Posterior vena cava (tissue), 2 donors: ENCODE measurements at places on chromosomes 6 and 20. TPM values are rescaled to one million over a fixed set of nuclear protein-coding genes. Genes with fewer than 3 reads are reported as not detected.

The DEFB115 gene
- not detected for total RNA-seq

The HLA-DRB5 gene
- total RNA-seq, result 1.4 TPM

The IRAK1BP1 gene
- 4.4 TPM for total RNA-seq

The SNRNP48 gene
- 10.0 TPM for total RNA-seq

The ENPP3 gene
- 0.48 TPM for total RNA-seq

The HLA-DQB1 gene
- total RNA-seq, result 4.2 TPM

The PCSK2 gene
- 0.24 TPM for total RNA-seq

The PKIB gene
- total RNA-seq, result 0.37 TPM

The MATN4 gene
- total RNA-seq, result 0.29 TPM

The BANF2 gene
- total RNA-seq, result not detected

The MLN gene
- total RNA-seq, result not detected

The BTNL2 gene
- not detected for total RNA-seq

The LPA gene
- not detected for total RNA-seq

The GPR6 gene
- total RNA-seq, result not detected

The NDUFAF5 gene
- 30.2 TPM for total RNA-seq

The RBBP8NL gene
- not detected for total RNA-seq

The GSS gene
- 25.5 TPM for total RNA-seq

The EYS gene
- total RNA-seq, result not detected

The LSM14B gene
- 24.4 TPM for total RNA-seq

The TREM2 gene
- total RNA-seq, result 3.8 TPM

The ACTL10 gene
- 1.2 TPM for total RNA-seq

The PRDM1 gene
- 2.9 TPM for total RNA-seq

The NEURL2 gene
- total RNA-seq, result 35.4 TPM

The HCRTR2 gene
- not detected for total RNA-seq
